ENCODE measurements at places on chromosomes 11 and 22.

- peak; percentile 81 for DNase-seq
Measured at GRCh38 chr22:35648066-35649025, at the start of gene APOL6. APOL6 (plus strand) TSS chr22:35648446; CDS start chr22:35656426, 7,980 bp downstream.

DNA sequence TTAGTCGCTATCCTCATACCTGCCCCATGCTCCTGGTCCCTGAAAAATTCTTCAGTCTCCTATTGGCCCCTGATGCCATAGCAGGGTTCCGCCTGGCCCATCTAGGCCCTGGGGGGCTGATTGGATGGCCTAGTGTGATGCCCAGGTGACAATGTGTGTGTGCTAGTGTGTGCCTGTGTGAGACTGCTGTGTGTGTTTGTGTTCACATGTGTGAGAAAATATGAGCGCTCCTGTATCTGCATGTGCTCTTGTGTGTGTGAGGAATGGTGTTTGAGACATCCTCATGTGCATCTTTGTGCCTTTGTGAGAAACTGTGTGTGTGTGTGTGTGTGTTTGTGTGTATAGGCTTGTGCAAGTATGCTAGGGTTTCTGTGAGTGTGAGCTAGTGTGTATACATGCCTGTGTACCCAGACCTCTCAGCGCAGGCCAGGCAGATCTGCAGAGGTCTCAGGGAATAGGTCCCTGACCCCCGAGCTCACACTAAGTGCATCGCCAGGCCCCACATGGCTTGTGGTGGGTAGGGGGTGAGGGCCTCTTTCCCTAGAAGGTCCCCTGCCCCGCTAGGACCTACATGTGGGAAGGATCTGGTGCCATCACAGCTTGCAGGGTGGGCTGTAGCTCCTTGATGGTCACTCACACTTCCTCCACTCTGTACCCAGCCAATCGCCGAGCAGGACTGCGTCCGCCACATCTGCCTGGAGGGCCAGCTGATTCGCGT is 64.6 kb downstream of the OTOG start:
- no peak for DNase-seq

GRCh38 chr22:27987557-27987956 is 68.5 kb upstream of the PITPNB start:
- DNase-seq, result no peak

DNA sequence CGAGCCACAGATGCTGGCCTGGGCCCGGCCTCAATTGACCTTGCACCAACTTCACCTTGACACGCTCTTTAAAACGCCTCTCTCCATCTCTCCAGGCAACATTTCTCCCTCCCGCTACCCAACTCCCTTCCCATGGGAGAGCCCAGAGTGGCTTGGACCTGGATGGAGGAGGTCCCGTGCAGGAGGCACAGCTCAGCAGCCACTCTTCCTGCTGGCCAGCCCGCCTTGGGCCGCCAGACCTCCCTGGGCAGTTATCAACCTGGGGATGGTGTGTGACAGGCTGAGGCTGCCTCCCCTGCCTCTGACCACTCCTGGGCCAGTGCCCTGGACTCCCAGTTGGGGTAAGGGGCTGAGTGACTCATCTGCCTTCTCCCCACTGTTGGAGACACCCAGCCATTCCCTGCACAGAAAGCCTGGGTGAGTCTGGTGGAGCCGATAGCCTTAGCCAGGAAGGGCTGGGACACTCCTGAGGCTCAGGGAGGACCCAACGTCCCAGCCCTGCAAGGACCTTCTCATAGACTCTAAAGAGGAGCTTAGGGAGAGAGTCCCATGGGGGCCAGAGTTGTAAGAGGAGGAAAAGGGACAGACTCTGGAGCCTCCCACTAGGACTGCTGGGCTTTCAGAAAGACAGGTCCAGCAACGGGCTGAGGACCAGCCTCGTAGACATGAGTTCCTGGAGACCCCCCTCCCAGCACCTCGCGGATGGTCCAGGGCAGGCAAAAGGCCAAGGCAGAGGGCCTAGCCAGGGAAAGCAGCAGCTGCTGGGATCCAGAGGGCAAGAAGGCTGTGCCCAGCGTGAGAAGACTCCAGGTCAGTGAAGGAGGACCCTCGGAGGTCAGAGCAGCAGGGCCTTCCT is 131.7 kb downstream of the CEP164 start:
- peak; percentile 66 for DNase-seq

DNA sequence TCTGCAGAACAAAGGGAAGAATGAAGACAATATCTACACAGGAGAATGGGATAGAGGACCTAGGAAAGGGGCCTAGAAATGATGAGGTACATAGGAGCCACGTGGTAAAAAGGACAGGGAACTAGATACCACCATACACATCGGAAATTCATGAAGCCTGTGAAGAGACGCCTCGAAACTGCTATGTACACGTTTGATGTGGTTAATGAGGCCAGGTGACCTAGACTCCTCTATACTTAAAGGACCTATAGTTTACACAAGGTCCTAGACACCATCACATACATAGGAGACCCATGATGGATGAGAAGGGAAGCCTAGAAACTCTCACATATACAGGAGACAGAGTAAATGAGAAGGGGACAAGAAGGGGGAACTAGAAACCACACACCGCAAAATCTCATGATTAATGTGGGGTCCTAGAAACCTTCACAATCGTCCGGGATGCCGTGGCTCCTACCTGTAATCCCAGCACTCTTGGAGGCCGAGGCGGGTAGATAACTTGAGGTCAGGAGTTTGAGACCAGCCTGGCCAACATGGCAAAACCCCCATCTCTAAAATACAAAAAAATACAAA is 23.8 kb downstream of the RHBDD3 start:
- peak; percentile 1 for DNase-seq

DNA sequence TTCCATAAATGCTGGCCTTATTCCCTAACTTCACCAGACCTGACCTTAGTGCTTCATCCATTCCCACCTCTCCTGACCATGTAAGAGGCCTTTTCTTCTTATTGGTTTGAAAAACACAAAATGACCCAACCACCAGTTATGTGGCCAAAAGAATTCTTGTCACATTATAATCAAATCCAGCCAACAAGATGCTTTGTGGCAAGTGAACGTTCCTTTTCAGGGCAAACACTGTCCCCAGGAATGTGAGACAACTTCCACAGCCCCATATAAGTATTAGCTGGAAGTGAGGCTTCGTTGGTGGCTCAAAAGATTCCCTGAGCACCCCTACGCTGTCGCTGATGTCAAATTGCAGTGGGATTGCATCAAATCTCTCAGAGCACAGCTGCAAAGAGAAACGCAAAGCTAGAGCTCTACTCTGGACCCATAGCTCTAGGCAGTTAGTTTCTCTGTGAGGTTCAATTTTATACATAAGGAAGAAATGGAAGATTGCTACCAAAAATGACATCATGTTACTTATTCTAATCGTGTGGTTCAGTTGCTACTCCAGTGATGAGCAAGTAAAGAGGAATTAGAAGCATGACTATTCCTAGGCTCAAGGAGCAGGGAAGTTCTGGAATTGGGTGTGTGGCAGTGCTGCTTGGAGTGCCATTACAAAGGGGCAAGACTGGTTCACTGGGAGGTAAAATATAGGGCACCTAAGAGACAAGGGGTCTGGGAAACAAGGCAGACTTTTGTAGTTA is 26.1 kb downstream of the GLYATL1 start:
- no peak for DNase-seq

DNA sequence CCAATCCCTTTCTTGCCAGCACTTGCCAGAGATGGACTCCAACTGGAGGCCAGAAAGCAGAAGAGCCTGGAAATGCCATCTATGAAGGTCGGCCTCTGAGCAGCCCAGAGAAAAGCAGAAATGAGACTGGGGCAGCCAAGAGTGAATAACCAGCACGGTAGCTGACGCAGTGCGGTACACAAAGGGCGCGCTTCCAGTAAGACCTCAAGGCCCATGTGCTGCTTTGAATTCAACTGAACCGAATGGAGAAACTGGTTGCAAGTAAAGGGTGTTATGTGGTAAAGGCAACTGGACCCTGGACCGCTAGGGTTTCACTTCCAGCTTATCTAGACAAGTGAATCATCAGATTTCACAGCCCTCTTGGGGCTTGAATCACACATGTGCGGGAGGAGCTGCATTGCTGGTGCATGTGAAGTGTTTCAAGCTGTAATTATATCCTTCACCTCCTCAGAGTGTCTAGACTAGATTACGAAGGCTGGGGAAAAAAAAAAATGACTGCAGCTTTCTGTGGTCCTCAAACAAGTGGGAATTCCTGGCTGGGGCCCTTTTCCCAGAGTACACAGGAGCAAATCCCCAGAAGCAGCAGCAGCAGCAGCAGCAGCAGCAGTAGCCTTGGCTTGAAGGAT is 128.9 kb downstream of the CCDC34 start:
- DNase-seq, result peak; percentile 73

DNA sequence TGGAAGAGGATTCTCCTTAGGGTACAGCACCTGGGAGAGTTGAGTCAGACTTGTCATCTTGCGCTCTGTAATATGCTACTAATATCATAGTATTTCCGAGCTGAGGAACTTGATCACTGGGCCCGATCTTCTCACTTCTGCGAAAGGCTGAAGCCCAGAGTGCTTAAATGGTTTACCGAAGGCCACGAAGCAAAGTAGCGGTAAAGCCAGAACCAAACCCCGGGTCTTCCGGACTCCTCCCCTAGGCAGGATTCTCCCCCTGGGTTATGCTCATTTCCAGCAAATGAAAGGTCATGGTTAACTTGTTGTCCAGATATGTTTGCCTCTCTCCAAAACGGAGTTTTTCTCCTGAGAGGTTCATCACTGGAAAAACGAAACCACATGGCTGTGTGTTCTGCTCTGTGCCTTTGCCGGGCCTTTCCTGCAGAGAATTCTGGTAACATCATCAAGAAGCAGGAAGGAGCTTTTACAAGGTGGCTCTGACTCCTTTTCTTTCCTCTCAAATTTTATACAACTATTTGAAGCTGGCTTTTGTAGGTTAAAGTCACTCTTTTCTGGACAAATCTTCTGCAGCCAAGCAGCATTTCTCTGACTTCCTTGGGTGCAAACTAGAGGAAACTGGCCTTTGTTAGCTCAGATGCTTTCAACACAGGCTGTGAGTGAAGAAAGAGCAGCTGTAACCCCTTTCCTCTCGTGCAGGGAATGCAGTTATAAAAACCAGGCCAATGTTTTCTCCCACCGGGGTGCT is 35.5 kb downstream of the UBASH3B start:
- DNase-seq, result no peak

DNA sequence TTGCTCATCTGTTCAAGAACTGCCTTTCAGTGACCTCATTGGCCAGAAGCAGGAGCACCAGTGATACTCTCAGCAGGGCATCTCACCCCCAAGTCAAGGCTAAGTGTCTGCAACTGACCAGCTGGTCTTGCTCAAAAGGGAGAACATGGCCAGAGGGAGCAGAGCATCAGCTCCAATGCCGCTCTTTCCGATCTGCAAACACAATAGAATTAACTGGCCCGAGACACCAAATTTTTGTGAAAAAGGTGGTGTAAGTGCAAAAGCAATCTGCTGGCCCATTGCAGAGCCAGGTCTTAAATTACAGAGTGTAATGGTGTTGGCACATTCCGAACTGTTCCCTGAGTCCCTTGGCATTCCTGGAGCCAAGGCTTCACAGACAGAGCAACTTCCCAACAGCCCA is 97.0 kb downstream of the PKNOX2 start:
- no peak for DNase-seq

- no peak for DNase-seq
Measured at GRCh38 chr11:60165538-60165937, 17.3 kb downstream of the MS4A6A start.

DNA sequence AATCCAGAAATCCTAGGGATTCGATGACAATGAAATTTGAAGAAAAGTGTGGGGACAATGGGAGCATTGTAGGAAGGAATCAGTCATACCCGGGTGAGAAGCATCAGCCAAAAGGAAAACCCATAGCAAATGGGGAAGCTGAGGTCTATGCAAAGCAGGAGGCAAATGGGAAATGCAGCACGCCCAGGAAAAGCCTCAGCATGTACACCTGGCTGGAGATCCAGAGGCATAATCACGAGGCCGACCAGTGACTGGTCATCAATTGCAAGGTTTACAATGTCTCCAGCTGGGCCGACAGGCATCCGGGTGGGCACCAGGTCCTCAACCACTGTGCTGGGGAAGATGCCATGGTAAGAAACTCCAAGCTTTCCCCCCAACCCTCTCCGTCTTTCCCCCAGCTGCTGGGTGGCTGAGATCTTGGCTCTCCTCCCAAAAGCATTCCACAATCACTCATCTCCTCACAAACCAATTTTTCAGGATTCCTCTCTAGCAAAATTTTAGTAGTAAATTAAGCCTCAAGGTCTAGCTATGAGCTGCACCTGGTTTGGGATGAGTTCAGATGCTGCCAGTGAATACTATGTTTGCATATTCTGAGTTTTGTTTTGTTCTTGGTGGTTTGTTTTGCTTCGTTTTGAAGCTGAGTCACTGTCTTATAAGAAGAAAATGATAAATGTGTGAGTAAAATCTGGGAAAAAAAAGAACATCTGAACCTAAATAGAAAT is 98.0 kb upstream of the OR5AK2 start:
- DNase-seq, result no peak

DNA sequence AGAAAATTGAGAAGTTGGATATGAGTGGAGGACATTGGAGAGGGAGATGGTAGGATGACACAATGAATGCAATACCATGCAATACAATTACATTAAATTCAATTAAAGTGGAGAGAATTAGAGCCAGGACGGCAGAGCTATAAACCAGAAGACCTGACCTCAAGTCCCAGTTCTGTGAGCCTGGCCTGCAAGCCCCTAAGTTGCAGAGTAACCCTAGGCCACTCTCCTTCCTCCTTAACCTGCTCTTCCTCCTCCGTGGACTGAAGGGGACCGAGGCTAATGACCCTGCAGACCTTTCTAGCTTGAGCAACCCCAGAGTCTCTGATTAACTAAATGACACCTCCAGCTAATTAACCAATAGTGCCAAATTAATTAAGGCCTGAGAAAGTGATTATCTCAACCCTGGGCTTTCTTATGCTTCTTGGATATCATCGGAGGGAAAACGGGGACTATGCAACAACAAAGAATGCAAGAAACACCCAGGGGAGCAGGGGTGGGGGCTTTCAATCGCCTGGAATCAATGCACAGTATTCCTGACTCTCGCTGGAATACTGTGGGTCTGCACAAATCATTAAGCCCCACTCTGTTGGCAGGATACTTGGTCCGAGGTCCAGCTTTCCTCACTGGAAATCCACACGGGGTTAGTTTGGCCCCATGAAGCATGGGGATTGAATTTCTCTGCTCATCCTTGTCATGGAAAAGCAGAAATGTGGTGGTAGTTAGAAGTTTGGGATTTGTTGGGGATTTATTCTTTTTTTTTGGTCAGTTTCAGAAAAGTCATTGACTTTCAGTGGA is 548.3 kb downstream of the MN1 start:
- DNase-seq, result no peak

DNA sequence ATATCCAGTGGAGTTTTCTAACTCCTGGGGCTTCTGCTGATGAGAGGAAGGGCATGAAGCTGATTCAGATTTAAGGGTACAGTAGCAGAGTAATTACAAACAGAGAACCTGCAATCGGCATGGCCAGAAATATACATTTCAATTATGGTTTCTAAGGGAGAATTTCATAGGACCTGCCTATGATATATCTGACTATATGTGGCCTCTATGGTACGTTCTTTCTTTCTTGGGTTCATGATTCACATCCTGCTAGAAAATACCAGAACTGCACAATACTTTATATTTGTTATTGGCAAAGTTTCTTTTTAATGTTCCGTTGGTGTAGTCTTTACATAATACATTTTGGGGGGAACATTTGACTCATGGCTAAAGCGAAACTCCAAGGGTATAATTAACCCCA is 63.1 kb upstream of the TTC12 start:
- no peak for DNase-seq
